ENCODE measurements at places on chromosomes 7 and 10.

- DNase-seq, result peak; percentile 47
These were observed 86.7 kb upstream of the TMEM168 start for GRCh38 chr7:112876877-112877276.

DNA sequence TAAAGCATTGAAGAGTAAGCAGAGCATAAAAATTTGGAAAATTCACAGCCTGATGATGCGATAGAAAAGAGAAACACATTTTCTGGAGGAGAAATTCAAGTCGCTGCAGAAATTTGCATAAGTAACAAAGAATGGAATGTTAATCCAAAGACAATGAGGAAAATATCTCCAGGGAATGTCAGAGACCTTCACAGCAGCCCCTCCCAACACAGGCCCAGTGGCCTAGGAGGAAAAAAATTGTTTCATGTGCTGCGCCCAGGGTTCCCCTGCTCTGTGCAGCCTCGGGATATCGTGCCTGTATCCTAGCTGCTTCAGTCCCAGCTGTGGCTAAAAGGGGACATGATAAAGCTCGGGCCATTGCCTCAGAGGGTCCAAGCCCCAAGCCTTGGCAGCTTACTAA, 206.8 kb downstream of the TPK1 start:
- DNase-seq, result no peak

- no peak for DNase-seq
These were observed 55.8 kb upstream of the LANCL2 start for GRCh38 chr7:55309040-55309991.

- no peak for DNase-seq
These were observed 124.7 kb downstream of the CFAP58 start for GRCh38 chr10:104478380-104478779.

All from DMS53 (cell line).